ENCODE measurements at places on chromosomes 2 and 18. TPM values are rescaled to one million over a fixed set of nuclear protein-coding genes. Genes with fewer than 3 reads are reported as not detected.

The RGPD3 gene
- total RNA-seq: 0.08 TPM

The CKAP2L gene
- total RNA-seq: 0.30 TPM

The GALNT14 gene
- total RNA-seq: 0.48 TPM

The DTNA gene
- total RNA-seq: 208 TPM

The IL18RAP gene
- total RNA-seq: 0.70 TPM

The FZD7 gene
- 34.7 TPM for total RNA-seq

The HES6 gene
- total RNA-seq: 2.7 TPM

The TMEM169 gene
- 0.22 TPM for total RNA-seq

The EPAS1 gene
- 139 TPM for total RNA-seq

The FER1L5 gene
- total RNA-seq: 0.08 TPM

The BARD1 gene
- 13.2 TPM for total RNA-seq

The CCT4 gene
- 91.8 TPM for total RNA-seq

The IL1F10 gene
- total RNA-seq: not detected

The EFR3B gene
- total RNA-seq: 8.9 TPM

The HOXD8 gene
- total RNA-seq: 1.1 TPM

The CRIM1 gene
- 125 TPM for total RNA-seq

The GAD1 gene
- total RNA-seq: 0.46 TPM

The MAP2 gene
- total RNA-seq: 42.1 TPM

The SLC9A4 gene
- total RNA-seq: not detected

The TXNDC2 gene
- total RNA-seq: not detected

The COBLL1 gene
- 15.0 TPM for total RNA-seq

The MC5R gene
- total RNA-seq: not detected

All from cardiac septum (tissue), 1 donor.